ENCODE measurements at places on chromosomes 2 and 18. TPM values are rescaled to one million over a fixed set of nuclear protein-coding genes. Genes with fewer than 3 reads are reported as not detected.

GRCh38 chr2:86806059-86806857 is 15.5 kb upstream of the CD8A start:
- DNase-seq = no peak

DNA sequence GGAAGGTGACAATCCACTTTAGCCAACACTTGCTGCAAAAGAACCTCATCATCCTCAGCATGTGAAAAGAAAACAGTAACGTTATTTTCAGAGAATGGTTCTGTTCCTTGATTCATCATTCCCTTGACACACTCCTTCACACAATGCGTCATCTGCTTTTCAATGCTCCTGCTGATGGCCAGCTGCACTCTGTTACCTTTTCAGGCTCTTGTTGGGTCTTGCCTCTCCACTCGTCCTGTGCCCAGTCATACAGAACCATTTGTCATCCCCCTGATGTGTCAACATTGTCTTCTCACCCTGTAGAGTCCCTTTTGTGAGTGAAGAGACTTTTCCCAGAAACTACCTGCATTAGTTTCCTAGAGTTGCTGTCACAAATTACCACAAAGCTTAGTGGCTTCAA is 12.2 kb upstream of the DTNA start:
- DNase-seq = peak; percentile 15

GRCh38 chr2:135756692-135757091 is 15.0 kb downstream of the UBXN4 start:
- no peak for DNase-seq

- DNase-seq = no peak
These were observed 19.3 kb downstream of the EVA1A start for GRCh38 chr2:75541430-75541829.

LONRF2 gene
- not detected for total RNA-seq

GPR55 gene
- not detected for total RNA-seq

INHBB gene
- 21.1 TPM for total RNA-seq

CHRND gene
- total RNA-seq = not detected

DNA sequence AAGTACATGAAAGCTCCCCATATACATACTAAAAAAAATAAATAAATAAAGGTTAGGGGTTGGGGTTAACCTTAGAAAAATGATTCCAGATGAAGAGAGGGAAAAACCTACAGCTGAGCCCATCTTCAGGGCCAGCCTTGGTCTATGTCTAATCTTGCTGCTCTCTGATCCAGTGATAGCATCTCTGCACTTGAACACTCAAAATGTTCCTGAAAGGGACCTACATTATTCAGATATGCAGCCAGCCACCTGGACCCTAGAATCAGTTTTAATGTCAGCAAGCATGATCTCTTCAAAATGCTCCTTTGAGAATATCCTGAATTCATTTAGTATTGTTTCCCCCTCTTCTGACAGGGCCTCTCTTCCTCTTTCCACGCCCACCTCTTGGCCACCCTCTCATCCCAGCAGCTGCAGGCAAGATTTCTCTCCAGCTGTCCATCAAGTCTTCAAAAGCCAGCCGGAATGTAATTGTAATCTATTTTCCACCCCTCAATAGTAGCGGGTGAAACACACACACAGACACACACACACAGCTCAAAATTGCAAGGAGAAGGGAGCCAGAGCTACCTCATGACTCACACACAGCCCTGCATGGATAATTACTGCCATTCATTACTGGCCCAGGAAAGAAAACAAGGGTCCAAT is 135.5 kb downstream of the MYO3B start:
- no peak for DNase-seq

GRCh38 chr18:26771524-26771923 is 94.0 kb downstream of the AQP4 start:
- no peak for DNase-seq

DCC gene
- total RNA-seq = not detected

- peak; percentile 9 for DNase-seq
These were observed 31.6 kb downstream of the CYBRD1 start for GRCh38 chr2:171553858-171554257.

DNA sequence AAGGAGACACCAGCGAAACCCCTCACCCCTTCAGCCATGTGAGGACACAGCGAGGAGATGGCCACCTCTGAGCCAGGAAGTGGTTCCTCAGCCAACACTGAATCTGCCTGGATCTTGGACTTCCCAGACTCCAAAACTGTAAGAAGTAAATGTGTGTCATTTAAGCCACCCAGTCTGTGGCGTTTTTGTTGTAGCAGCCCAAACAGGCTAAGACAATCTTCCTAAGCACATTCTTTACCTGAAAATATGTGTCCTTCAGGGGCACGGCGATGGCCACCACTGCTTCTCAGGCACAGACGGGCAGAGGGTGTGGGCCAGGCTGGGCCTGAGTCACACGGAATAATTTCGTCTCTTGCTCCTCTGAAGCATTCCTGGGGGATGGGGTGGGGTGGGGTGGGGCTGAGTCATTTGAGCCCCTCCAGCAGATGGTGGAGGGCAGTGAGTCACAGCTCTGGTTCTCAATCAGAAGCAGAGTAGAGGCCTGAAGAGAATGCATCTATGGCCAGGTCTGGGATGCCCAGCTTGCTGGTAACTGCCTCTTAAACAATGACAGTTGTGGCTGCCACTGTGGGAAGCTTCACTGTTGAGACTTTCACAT is 142.4 kb downstream of the CAPN13 start:
- peak; percentile 93 for DNase-seq

DNA sequence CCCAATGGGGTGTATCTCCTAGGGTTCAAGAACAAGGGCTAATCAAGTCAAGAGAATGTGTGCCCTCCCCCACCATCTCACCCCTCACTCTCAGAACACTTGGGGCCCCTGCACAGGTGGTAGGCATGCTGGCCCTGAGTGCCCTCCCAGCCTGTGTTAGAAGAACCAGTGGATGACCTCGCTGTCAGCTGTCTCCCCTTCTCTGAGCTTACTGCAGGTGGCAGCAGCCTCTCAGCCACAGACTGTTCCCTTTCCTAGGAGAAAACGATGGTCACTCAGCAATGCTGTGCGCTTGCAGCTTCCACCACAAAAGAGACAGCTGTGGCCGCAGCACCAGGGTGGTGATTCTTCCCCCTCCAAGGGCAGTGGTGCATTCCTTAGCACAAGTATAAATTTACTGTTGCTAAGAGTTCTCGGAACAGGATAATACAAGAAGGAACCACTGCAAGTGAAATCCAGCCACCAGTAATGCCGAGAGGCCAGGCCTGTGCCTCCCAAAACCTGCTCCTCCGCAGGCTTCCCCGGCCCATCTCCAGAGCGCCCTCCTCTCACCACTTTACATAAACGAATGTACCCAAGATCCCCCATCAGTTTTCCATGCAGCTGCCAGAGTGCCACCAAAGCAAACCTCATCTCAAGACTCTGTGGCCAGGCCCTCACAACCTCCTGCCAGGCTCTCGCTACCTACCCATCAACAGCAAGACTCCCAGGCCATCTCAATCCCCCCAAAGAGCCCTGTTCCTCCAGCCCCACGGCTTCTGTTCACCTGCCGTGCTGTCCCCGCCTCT is 935 bp upstream of the RAMP1 start:
- DNase-seq = peak; percentile 85

GRCh38 chr2:241300000-241300399 is 15.5 kb downstream of the HDLBP start:
- no peak for DNase-seq

DNA sequence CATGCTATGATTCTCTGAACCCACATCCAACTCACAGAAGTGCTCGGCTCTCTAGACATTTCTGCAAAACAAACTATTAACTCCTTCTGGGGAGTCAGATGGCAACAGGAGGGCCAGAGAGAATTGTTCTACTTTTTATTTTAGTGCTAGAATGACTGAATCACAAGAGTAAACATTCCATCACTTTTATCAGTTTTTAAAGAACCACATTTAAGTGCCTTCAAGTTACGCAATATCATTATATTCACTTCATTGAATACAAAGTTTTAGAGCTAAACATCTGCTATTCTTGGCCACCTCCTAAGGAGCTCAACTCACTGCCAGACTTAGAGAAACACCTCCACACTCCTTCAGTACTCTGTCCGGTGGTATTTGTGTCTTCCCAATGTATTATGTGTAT is 22.4 kb downstream of the B4GALT6 start:
- no peak for DNase-seq

GRCh38 chr2:29047083-29047845 is 27.1 kb downstream of the PCARE start:
- no peak for DNase-seq

SOX11 gene
- total RNA-seq = not detected

BMP10 gene
- not detected for total RNA-seq

DNA sequence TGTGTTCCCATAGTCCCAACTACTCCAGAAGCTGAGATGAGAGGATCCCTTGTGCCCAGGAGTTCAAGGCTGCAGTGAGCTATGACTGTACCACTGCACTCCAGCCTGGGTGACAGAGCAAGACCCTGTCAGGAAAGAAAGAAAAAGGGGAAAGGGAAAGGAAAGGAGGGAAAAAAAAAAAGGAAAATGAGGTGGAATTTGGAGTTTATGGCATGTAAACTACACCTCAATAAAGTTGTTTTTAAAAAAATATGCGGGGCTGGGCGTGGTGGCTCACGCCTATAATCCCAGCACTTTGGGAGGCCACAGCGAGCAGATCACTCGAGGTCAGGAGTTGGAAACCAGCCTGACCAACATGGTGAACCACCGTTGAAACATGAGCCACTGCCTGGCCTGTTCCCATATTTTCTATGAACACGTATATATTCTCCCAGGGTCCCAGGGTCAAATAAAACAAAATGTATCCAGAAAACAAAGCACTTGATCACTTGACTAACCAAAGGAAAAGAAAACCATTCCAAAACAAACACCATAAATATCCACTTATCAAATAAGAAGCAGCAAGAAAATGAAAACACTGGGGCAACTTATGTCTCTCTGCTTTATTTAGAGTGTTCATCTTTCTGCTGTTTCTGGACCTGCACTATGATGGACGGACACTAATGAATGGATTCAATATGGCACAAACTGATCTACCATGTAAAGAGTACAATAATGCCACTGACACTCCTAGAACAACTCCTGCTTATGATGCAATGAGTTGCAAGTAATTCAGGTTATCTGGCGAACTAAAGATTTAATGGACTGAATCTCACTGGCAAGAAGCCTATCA is 56.8 kb downstream of the ASXL2 start:
- peak; percentile 9 for DNase-seq

ZNF804A gene
- total RNA-seq = not detected

DNA sequence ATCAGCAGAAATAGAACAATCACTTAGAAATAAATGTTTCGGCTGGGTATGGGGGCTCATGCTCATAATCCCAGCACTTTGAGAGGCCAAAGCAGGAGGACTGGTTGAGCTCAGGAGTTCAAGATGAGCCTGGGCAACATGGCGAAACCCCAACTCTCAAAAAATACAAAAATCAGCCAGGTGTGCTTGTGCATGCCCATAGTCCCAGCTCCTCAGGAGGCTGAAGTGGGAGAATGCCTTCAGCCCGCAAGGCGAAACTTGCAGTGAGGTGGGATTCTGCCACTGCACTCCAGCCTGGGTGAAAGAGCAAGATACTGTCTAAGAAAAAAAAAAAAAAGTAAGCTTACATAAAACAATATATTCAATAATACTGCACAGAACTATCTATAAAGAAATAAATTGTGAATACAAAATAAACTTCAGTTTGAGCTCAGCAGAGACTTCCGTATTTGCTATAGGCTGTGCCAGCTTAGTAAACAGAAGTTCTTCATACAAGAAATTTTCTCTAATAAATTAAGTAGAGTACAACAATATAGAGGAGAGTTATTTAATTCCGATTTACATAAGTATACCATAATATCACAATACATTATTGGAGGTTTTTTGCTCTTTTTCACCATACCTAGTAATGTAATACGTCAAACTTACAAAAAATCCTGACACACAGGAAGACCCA is 43.6 kb downstream of the SRBD1 start:
- no peak for DNase-seq

GRCh38 chr2:218798767-218799504 is 17.0 kb downstream of the CYP27A1 start:
- DNase-seq = no peak

GRCh38 chr2:70143314-70144150 is 47.3 kb downstream of the C2orf42 start:
- peak; percentile 74 for DNase-seq

DNA sequence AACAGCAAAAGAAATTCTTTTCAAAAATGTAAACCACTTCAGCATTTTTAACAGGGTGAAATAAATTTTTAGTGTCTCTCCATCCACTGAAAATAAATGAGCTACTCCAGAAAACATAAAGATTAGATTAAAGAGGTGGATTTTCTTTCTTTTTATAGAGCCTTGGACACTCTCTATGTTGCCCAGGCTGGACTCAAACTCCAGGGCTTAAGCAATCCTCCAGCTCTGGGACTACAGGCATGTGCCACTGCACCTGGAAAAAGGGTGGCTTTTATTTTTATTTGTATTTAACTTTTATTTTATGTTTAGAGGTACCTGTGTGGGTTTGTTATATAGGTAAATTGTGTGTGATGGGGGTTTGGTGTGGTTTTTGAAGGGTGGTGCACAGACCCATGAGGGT is 19.9 kb downstream of the ITGB6 start:
- no peak for DNase-seq

PLCD4 gene
- 0.40 TPM for total RNA-seq

DNA sequence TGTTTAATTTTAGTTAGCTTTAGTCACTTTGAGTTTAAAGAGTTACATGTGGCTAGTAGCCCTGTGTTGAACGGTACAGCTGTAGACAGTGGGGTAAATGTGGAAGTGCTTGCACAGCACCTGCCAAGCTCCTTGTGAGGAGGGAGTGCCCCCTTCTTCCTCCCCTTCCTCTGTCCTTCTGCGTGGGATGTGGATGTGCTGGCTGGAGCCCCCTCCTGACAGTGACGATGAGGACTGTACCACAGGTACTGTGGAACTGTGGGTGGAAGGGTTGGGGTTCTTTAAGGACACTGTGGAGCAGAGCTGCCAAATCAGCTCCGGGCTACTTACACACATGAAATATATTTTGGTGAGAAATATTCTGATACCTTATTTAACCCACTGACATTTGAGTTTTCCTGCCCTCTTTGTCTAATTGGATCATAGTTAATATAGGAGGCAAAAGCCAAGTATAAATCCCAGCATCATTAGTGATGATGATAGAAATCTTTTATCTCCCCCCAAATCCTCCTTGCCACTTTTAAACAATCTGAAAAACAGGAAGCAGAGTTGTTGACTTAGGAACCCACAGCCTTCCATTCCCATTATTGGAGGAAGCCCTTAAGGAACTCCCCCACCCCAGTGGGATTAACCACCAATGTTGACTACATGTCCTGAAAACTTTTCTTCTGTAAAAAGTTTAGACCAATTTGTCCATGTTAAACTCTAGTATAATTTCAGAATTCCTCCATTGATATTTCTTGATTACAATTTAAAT is 181.3 kb downstream of the PTPRM start:
- DNase-seq = no peak

DNA sequence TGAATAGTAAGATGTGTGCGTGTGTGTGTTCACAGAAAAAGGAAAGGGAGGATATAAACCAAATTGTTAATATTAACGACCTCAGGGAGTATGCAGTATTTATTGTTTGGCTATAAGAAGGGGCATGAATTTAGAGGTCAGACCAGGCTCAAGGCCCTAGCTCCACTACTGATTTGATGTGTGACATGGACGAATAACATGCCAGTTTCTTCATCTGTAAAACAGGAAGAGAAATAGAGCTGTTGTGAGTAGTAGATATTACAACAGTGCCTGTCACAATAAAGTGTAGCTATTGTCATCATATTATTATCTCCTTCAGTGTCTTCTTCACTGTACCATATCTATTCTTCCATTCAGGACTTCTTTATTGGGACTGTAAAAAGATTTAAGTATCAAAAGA is 4.1 kb upstream of the MAT2A start:
- no peak for DNase-seq

IHH gene
- not detected for total RNA-seq

EVA1A gene
- 43.5 TPM for total RNA-seq

Data from lung microvascular endothelial cell (primary cell).